ENCODE measurements at places on chromosomes 6 and 20. TPM values are rescaled to one million over a fixed set of nuclear protein-coding genes. Genes with fewer than 3 reads are reported as not detected.

Gene ECHDC1
- total RNA-seq = 43.7 TPM

- H3K36me3 ChIP-seq = no peaks in the 10 kb centered on the region
- H3K27ac ChIP-seq = no peak overlapping the region
- peaks cover 2% of the 10 kb centered on the region for H3K27me3 ChIP-seq
Measured at GRCh38 chr6:20313051-20313450, 88.6 kb upstream of the E2F3 start.

DNA sequence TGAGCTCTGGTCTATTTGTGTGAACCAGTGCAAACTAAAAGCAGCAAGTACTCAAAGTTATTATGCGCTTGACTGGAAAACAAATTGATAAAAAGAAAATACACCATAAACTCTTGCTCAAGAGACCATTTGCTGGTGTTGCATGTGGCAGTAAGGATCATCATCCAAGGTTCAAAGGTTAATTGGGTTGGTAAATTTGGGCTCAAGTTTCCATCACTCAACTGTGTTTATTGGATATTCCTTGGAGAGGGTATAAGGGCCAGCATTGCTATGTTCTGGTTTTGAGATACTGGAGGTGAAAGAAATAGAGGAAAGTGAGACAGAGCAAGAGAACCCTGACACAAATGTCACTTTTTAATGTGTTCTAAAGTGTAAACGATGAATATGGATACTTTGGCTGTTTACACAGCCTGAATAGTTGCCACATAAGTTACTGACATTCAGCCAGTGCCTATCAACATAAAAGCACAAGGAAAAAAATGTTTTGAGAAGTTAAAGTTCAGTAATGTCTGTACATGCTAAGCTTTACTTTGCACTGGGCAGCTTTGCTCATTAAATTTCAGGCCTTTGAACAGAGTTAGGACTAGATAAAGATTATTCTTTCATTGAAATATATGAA, 736.1 kb downstream of the HDGFL1 start:
- no peak overlapping the region for H3K27ac ChIP-seq
- no peak overlapping the region for H3K4me3 ChIP-seq
- no peaks in the 10 kb centered on the region for H3K4me1 ChIP-seq
- no peaks in the 10 kb centered on the region for H3K36me3 ChIP-seq

GRCh38 chr6:156348849-156349248, 428.3 kb upstream of the ARID1B start:
- H3K27me3 ChIP-seq = no peaks in the 10 kb centered on the region
- H3K36me3 ChIP-seq = no peaks in the 10 kb centered on the region
- no peak for DNase-seq
- no peaks in the 10 kb centered on the region for H3K4me1 ChIP-seq
- H3K27ac ChIP-seq = no peak overlapping the region
- H3K4me3 ChIP-seq = no peak overlapping the region

GRCh38 chr20:40805592-40805991, 116.6 kb upstream of the MAFB start:
- H3K4me1 ChIP-seq = no peaks in the 10 kb centered on the region
- no peaks in the 10 kb centered on the region for H3K36me3 ChIP-seq
- H3K4me3 ChIP-seq = no peak overlapping the region
- H3K27me3 ChIP-seq = peaks cover 5% of the 10 kb centered on the region

GRCh38 chr20:49245921-49246740, 26.9 kb downstream of the DDX27 start:
- peak overlapping the region; percentile 30 for H3K27ac ChIP-seq
- DNase-seq = peak; percentile 25
- H3K4me3 ChIP-seq = no peak overlapping the region

Gene RIMS1
- not detected for total RNA-seq

Gene TRIM15
- 0.63 TPM for total RNA-seq

DNA sequence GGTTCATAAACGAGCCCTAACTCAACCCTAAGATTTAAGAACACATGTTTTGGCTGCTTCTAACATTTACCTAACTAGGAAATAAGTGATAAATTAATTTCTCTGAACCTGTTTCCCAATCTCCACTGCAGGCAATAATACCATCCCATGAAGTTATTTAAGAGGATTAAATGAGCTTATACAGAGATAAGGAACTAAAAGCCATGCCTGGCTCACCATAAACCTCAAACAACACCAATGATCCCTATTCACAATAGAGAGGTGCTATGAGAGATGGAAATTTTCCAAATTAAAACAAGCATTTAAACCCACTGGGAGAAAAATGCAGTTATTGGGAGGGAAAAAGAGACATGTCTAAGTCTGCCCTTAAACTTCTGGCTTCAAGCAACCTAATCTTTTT, 33.9 kb upstream of the KLHL31 start:
- H3K4me3 ChIP-seq = no peak overlapping the region
- peaks cover 2% of the 10 kb centered on the region for H3K27me3 ChIP-seq
- no peaks in the 10 kb centered on the region for H3K36me3 ChIP-seq
- no peak overlapping the region for H3K27ac ChIP-seq
- H3K4me1 ChIP-seq = peaks cover 10% of the 10 kb centered on the region

- H3K4me1 ChIP-seq = peaks cover 13% of the 10 kb centered on the region
- peaks cover 23% of the 10 kb centered on the region for H3K27me3 ChIP-seq
- H3K4me3 ChIP-seq = peak overlapping the region; percentile 18
- peak; percentile 47 for DNase-seq
- H3K36me3 ChIP-seq = no peaks in the 10 kb centered on the region
Measured at GRCh38 chr20:37406010-37406998, 60.4 kb downstream of the SRC start.

- no peaks in the 10 kb centered on the region for H3K27me3 ChIP-seq
- H3K27ac ChIP-seq = no peak overlapping the region
- H3K4me1 ChIP-seq = peaks cover 15% of the 10 kb centered on the region
- H3K36me3 ChIP-seq = no peaks in the 10 kb centered on the region
Measured at GRCh38 chr6:145372671-145373151, 362.6 kb downstream of the EPM2A start.

Gene MUC21
- total RNA-seq = not detected

Gene CTAGE9
- total RNA-seq = not detected

DNA sequence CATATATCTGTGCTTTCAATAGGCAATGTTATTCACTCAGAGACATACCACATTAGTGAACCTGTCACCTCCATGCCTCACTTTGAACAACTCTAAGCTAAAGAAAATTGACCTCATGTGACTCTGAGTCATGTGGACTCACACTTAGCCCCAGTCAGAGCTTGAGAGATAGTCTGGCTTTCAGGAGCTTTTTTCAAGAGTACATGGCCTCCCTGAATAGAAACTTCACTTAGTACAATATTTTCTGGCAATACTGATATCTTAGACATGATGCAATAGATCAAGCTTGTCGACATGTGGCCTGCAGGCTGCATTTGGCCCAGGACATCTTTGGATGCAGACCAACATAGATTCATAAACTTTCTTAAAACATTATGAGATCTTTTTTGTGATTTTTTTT, 8.5 kb downstream of the SPTLC3 start:
- H3K4me3 ChIP-seq = no peak overlapping the region
- no peaks in the 10 kb centered on the region for H3K27me3 ChIP-seq
- no peaks in the 10 kb centered on the region for H3K4me1 ChIP-seq
- no peak overlapping the region for H3K27ac ChIP-seq
- no peaks in the 10 kb centered on the region for H3K36me3 ChIP-seq

GRCh38 chr6:3351105-3351676, 92.4 kb downstream of the PSMG4 start:
- H3K27me3 ChIP-seq = no peaks in the 10 kb centered on the region
- no peaks in the 10 kb centered on the region for H3K36me3 ChIP-seq
- no peak for DNase-seq
- H3K4me3 ChIP-seq = no peak overlapping the region
- peaks cover 17% of the 10 kb centered on the region for H3K4me1 ChIP-seq
- H3K27ac ChIP-seq = no peak overlapping the region

DNA sequence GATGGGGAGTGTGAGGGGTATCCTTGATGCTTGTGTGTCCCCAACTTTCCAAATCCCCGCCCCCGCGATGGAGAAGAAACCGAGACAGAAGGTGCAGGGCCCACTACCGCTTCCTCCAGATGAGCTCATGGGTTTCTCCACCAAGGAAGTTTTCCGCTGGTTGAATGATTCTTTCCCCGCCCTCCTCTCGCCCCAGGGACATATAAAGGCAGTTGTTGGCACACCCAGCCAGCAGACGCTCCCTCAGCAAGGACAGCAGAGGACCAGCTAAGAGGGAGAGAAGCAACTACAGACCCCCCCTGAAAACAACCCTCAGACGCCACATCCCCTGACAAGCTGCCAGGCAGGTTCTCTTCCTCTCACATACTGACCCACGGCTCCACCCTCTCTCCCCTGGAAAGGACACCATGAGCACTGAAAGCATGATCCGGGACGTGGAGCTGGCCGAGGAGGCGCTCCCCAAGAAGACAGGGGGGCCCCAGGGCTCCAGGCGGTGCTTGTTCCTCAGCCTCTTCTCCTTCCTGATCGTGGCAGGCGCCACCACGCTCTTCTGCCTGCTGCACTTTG, at the start of gene TNF:
Gene TNF (plus strand): TSS at position 231 of the 567 bp plus-strand sequence. CDS start 177 bp downstream, at position 408.
- H3K27me3 ChIP-seq = peaks cover 2% of the 10 kb centered on the region
- DNase-seq = peak; percentile 93
- peak within 1 kb of the TSS; percentile 97 for H3K4me3 ChIP-seq
- peaks cover 60% of the 10 kb centered on the region for H3K36me3 ChIP-seq
- H3K27ac ChIP-seq = peak within 1 kb of the TSS; percentile 99
- H3K4me1 ChIP-seq = peaks cover 54% of the 10 kb centered on the region

DNA sequence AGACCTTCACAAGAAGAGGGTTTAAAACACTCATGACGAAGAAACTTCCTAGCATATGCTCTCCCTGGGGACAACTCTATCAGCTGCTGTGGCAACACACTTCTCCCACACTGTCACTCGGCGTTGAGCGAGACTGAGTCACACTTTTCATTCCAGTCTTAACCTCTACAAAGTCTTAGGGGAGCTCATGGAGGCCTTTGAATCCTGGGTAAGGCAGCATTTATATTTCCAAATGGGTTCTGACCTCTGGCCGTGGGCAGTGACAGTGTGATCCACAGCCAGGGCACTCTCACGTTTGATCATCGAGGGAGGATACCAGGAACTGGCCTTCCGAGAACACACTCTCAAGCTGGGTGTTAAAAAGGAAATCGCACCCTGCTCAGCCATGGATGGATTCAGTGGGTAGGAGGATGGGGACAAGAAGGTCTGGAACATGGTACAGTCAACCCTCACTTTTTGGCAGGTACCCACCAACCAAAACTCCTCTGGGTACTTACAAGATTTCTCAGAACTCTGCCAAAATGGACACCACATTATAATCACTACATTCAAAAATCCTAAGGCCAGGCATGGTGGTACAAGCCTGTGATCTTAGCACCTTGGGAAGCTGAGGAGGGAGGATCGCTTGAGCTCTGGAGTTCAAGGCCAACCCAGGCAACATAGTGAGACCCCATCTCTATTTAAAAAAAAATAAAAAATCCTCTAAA, 19.6 kb downstream of the RRBP1 start:
- DNase-seq = peak; percentile 27
- H3K27ac ChIP-seq = no peak overlapping the region
- peaks cover 40% of the 10 kb centered on the region for H3K4me1 ChIP-seq
- no peak overlapping the region for H3K4me3 ChIP-seq
- no peaks in the 10 kb centered on the region for H3K27me3 ChIP-seq
- peaks cover 19% of the 10 kb centered on the region for H3K36me3 ChIP-seq

Gene GPLD1
- total RNA-seq = 0.19 TPM

DNA sequence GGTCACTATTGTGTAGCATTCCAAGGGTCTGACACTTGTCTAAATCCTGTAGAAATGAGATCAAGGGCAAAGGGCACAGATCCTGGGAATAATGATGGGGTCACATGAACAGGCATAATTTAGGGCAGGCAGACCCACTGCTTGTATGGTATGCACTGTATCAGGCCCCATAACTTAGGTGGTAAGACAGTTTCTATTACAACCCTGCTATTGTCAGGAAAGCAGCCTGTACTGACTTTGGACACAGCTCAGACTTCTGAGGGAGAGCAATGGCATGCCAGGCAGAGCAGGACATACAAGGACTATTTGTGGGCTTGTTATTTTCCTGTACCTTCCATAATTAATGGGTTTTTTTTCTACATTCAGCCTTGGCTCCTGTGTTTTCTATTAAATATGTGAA, 286.8 kb downstream of the PKHD1 start:
- no peaks in the 10 kb centered on the region for H3K27me3 ChIP-seq
- peaks cover 2% of the 10 kb centered on the region for H3K36me3 ChIP-seq
- no peak overlapping the region for H3K27ac ChIP-seq
- no peak for DNase-seq
- H3K4me3 ChIP-seq = no peak overlapping the region
